ENCODE measurements at places on chromosomes 1 and 21.
A peak's percentile ranks its signal among the peaks of the same experiment; 100 is the strongest.

GRCh38 chr1:179969962-179970361, 15.4 kb downstream of the CEP350 start:
- no peak for DNase-seq

GRCh38 chr1:100325415-100326324, 26.6 kb upstream of the CDC14A start:
- DNase-seq = no peak

GRCh38 chr21:42537106-42537742, 23.6 kb downstream of the SLC37A1 start:
- no peak for DNase-seq

GRCh38 chr1:58406301-58407071, 140.0 kb downstream of the OMA1 start:
- no peak for DNase-seq

GRCh38 chr1:200305806-200306205, 104.0 kb downstream of the ZNF281 start:
- DNase-seq = no peak

DNA sequence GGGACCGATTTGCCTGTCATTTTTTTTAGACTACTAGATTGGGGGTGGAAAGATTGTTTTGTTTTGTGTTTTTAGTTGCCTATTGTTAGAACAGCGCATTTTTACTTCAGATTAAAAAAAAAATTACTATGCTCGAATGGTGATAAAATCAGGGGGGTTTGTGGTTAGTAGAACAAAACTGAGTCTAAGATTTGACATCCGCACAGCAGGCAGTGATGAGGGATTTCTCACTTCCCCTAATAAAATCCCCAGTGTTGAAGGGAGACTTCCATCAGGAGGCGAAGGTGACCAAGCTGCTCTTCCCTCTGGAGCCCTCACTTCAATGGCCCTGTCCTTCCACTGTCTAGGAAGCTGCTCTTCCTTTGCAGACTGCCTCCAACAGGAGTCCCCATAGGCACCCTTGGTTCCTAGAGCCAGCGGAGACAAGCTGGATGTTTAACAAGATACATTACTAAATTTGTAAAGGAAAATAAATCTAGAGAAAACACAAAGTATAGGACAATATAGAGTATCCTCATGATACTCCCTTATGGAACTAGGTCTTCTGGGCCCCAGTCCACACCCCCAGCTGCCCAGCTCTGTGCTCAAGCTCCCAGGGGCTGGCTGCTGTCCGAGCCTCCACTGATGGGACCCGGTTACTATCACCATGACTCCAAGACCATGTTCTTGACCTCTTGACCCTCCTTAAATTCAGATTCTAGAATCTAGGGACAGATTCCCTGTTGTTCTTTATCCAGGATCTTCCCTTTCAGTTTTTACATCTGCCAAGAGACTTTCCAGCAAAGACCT, 31.0 kb downstream of the TENT5C start:
- no peak for DNase-seq

- DNase-seq = peak; percentile 55
These were observed 107.0 kb downstream of the NAV1 start for GRCh38 chr1:201645956-201646355.

DNA sequence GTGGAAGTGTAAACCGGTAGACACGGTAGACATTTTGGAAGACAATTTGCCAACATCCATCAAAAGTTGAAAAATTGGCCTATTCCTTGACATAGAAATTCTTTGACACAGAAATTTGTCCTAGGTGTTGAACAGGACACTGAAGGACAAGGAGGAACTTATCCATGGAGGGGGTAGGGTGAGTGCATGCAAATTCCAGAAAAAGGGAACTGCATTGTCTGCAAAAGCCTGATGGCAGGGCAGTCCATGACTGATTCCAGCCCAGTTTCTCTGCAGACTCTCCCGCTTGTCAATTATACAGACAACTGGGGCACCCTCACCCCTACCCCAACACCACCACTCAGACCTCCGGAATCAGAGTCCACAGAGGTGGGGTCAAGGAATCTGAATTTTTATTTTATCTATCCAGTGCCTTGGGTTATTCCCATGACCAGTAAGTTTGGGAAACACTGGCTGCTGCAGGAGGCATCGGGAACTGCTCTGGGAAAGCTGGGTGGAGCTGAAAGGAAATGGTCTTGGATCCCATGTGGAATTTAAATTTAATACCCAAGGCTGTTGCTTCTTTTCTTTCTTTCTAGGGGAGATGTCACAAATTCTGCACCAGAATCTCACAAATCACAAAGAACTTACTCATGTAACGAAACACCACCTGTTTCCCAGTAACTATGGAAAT, 103.3 kb upstream of the SLC45A1 start:
- no peak for DNase-seq

GRCh38 chr1:5637171-5637570, 355.1 kb downstream of the NPHP4 start:
- DNase-seq = no peak

DNA sequence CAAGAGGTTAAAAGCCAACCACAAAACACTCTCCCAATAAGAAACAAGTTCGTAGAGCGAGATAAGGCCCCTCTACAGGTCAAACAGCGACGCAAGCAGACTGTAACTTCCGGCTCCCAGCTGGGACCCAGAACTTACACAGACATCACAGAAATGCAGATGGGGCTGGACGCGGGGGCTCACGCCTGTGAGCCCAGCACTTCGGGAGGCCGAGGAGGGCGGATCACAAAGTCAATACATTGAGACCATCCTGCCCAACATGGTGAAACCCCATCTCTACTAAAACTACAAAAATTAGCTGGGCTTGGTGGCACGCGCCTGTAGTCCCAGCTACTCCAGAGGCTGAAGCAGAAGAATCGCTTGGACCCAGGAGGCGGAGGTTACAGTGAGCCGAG, 11.1 kb downstream of the CCNL2 start:
- DNase-seq = no peak

DNA sequence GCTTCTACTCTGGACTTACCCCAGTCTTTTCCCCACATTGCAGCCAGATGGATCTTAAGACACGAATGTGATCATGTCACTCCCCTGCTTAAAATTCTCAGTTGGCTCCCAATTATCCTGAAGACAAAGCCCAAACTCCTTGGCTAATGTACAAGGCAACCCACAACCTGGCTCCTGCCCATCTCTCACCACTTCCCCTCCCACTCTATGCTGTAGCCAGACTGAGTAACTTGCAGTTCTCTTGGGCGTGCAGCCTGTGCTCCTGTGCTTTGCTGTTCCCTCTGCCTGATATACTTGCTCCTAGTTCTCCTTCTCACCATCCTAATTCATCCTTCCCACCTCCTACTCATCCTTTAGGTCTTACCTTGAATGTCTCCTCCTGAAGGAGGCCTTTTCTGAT, 56.2 kb downstream of the LGR6 start:
- no peak for DNase-seq

- DNase-seq = peak; percentile 89
These were observed 215.5 kb downstream of the KCNJ6 start for GRCh38 chr21:37700641-37701202.

DNA sequence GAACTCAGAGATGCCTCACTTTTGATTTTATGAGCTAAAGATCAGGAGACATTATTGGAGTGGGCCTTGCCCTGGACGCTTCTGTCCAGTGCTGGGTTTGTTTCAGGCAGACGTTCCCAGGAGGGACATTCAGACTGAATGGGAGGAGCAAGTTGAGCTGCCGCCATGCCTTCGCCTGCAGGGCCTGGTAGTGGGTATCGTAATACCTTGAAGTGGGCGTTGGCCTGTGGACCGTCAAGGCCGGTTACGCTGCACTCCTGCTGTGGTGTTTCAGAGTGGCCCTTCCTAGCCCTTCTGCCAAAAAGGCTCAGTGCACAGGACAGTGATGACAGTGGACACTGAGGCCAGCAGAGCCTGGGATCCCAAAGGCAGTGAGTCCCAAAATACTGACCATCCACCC, 1.6 kb downstream of the FAM3B start:
- no peak for DNase-seq

- DNase-seq = no peak
These were observed 691 bp upstream of the MPZL1 start for GRCh38 chr1:167720965-167721616.

DNA sequence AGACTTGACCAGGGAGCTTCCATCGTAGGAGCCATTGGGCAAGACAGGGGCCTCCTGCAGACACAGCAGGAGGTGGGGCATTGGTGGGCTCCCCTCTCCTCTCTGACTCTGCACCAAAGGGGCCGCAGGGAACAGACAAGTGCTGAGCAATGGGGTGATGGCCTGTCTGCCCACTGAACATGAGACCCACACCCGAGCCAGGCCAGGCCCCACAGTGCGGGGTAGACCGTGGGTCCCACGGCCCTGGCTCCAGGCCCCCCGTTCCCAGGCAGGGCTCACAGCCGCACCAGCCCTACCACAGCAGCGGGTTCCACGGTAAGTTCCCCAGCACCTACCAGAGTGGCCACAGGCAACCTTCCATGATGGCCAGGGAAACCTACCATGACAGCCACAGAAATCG, 45.9 kb downstream of the CHD5 start:
- no peak for DNase-seq

- DNase-seq = no peak
These were observed 856 bp downstream of the AVPR1B start for GRCh38 chr1:206116191-206116872.

- no peak for DNase-seq
These were observed 42.8 kb upstream of the CACYBP start for GRCh38 chr1:174956976-174957375.

- DNase-seq = no peak
These were observed 124.8 kb upstream of the AJAP1 start for GRCh38 chr1:4529446-4530165.

- no peak for DNase-seq
These were observed 30.2 kb downstream of the GNAT2 start for GRCh38 chr1:109589177-109589576.

GRCh38 chr1:178725466-178726086, 532 bp downstream of the RALGPS2 start:
- peak; percentile 37 for DNase-seq

- DNase-seq = no peak
These were observed 575.0 kb upstream of the CHRM3 start for GRCh38 chr1:238811211-238811879.

- DNase-seq = no peak
These were observed 29.6 kb upstream of the RGS1 start for GRCh38 chr1:192545896-192546521.

GRCh38 chr1:199020051-199020450, 381.2 kb downstream of the PTPRC start:
- no peak for DNase-seq

- no peak for DNase-seq
These were observed 30.5 kb upstream of the BTG2 start for GRCh38 chr1:203274603-203275381.

GRCh38 chr1:94528299-94528698, 13.3 kb downstream of the F3 start:
- DNase-seq = no peak

- DNase-seq = no peak
These were observed 157.0 kb upstream of the ZNHIT6 start for GRCh38 chr1:85865213-85865612.

- DNase-seq = no peak
These were observed 105.2 kb upstream of the GADD45A start for GRCh38 chr1:67579623-67580394.

- no peak for DNase-seq
These were observed 6.5 kb downstream of the SOAT1 start for GRCh38 chr1:179300112-179300511.

All from H54 (cell line).